ENCODE measurements at places on chromosomes 7 and 10.

- DNase-seq = no peak
Measured at GRCh38 chr7:132004529-132004928, 448.1 kb upstream of the PODXL start.

- DNase-seq = no peak
Measured at GRCh38 chr7:116984917-116985316, 31.6 kb downstream of the ST7 start.

DNA sequence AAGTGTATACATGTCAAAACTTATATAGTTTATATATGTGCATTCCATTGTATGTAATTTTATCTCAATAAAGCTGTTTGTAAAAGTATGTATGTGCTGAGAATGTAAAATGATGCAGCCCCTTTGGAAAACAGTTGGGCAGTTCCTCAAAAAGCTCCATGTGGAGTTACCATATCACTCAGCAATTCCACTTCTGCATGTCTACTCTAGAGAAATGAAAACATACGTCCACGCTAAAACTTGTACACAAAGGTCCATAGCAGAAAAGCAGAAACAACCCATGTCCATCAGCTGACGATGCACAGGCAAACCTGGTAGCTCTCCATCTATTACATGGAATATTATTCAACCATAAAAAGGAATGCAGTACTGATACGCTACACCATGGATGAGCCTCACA, 8.3 kb upstream of the RGS10 start:
- DNase-seq = no peak

- no peak for DNase-seq
Measured at GRCh38 chr7:18208921-18209320, 181.3 kb upstream of the PRPS1L1 start.

- no peak for DNase-seq
Measured at GRCh38 chr7:7803715-7804178, 85.3 kb upstream of the RPA3 start.

Measured in stimulated activated CD8-positive, alpha-beta memory T cell treated with anti-CD3 and anti-CD28 coated beads, Interleukin-15, amount 100 ng/mL, for 1 hour (primary cell).